Globus pallidus (tissue), 1 donor: ENCODE measurements at places on chromosomes 5 and 9.
A peak's percentile ranks its signal among the peaks of the same experiment; 100 is the strongest.

DNA sequence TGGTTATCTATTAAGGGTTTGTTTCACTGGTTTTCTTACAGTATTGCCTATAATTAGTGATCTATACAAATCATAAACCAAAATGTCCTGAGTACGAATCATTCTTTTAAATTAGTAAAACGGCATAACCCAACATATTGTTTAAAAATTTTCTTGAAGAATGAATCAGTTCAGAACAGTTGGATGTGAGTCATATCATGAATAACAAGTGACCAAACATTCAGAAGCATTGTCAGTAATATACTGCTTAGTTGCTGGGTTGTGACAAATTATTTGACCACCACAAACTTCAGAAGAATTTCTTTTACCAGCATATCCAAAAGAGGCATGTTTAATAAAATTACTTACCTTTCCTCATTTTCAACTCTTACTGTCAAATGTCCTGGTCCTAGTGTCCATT lies 111.2 kb downstream of the UNC13B start:
- DNase-seq: no peak

DNA sequence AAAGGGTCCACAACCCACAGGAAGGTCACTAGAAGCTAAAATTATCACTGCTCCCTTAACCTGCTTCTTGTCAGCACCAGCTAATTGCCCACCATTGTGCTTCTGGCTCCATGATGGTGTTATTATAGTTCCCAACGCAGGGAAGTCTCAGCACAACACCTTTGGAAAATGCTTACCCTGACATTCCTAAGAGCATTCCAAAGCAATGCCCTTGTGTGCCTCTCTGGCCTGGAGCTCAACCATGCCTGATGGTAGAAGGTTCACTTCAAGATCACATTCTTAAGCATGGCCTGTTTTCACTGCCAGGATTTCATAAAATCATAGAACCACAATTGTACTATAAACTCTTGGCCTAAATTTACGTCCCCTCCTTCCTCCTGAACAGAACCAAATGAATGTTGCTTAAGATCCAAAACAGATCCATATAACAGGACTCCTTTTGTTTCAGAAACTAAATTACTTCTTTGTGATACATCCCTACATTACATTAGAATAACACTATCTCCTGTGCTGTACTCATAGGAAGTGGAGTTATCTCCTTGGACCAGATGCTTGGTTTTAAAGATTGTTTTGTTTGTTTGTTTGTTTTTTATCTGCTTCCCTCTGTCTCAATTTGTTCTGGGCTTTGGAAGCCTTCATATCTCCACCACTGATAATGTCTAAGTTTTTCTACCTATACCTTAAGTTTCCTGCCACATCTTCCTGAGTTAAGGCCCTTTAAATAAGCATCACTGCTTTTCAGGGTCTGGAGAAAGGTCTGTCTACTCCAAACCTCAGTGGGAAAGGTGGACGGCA lies 32.1 kb downstream of the ARL15 start:
- DNase-seq: no peak

- no peak for DNase-seq
Measured at GRCh38 chr9:107299437-107299836, 16.4 kb downstream of the RAD23B start.

DNA sequence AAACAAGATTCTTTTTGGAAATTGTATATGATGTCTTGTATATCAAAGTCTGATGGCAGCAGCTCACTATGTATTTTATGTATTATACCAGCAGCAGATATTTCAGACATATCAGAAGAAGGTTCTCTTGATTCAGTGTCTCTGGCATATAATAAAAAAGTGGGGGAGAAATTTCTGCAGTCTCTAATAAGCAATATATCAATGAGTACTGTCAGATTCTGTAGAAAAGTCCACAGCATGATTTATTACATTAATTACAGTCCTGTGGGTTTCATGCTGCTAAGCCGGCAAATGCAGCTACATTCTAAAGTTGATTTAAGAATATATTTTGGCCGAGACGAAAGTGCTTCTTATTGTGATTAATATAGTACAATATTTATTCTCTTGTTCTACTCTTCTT lies 113.1 kb downstream of the KIAA1958 start:
- DNase-seq: no peak

DNA sequence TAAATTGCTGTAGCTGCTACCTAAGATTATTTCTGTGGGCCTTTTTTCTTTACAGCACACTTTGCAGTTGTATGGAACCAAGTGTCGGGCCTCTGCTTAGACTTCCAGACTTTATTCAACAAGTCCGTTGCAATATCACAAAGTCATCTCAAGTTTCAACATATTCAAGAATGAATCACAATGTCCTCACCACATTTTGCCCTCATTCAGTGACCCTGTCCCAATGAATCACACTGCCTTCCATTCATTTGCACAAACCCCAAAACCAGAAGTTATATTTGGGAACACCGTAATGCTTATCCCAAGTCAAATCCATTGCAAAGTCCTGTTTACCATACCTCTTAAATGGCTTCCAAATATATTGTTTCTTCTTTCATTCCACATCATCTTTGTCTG lies 439.6 kb downstream of the CSNK1G3 start:
- DNase-seq: no peak

DNA sequence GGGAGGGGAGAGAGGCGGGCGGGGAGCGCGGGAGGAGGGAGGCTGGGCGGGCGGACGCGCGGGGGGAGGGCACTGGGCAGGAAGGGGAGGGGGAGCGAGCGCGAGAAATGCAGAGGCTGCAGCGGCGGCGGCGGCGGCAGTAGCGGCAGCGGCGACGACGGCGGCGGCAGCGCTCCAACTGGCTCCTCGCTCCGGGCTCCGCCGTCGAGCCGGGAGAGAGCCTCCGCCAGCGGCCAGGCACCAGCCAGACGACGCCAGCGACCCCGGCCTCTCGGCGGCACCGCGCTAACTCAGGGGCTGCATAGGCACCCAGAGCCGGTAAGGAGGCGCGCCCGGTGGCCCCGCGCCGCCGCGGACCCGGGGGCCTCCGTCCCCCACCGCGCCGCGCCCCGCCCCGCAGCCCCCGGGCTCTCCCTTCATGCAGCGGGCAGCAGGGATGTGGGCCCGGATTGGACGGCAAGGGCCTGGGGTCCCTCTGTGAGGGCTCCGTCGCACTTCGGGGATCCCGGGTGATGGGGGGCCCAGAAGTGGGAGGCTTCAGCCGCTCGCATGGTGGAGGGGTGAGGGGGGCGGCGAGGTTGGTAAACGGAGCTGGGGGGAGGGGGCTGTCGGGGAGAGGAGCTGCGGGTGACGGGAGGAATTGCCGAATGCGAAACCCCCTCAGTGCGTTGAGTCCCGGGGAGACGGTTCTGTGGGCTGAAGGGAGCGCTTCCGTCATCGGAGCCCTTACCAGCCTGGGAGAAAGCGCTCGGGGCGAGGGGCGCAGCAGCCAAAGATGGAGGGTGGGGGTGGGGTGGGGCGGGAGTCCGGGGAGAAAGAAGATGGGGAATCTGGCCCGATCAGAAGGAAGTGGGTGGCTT lies at the start of gene BASP1:
Gene BASP1, plus strand, starts transcription at position 139 of the 860 bp plus-strand sequence. CDS start 57,586 bp downstream, outside the sequence.
- peak; percentile 43 for DNase-seq

GRCh38 chr5:54944364-54944763 lies 41.0 kb downstream of the ESM1 start:
- peak; percentile 12 for DNase-seq

DNA sequence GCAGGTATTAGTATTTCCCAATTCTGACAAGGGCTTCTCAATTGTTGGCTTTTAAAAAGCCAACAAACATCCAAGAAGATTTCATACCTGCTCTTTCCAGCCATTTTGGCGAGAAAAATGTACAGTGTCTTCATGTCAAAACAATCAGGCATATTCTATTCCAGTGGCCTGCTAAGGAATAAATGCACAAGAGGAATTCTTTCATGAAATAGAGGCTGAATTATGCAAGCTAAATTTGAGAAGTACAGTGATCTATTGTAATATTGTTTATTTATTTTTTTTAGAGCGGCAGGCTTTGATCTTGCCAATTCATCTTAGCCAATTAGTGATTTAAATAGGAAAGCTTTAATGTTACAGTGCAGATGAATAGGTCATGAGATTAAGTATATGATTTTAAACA lies 49.3 kb downstream of the NLN start:
- DNase-seq: peak; percentile 67

DNA sequence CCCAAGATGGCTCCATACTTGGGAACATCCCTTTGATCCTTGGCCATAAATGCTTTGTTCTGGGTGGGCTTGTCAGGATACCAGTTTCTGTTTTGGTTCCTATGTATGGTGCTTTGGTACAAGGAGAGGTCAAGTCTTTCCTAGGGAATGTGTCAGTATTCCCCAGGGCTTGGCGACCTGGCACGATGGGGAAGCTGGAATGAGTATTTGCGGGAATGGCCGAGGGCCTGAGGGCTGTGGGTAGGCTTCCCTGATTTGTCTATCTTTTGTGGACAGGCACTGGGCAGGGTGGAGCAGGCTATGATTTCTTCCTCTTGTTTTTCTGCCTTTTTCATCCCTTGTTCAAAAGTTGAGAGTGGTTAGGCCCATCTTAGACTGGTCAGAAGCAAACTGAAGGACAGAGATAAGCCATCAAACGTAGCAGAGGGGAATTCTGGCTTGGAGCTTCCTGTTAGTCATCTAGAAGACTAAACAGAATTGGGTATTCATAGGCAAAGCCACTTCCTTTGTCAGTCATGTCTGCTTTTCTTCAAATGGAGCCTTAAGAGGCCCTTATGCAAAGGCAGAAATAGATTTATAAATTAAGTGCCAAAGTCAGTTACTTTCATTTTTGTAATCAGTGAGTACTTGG lies 13.7 kb downstream of the DOCK2 start:
- no peak for DNase-seq

DNA sequence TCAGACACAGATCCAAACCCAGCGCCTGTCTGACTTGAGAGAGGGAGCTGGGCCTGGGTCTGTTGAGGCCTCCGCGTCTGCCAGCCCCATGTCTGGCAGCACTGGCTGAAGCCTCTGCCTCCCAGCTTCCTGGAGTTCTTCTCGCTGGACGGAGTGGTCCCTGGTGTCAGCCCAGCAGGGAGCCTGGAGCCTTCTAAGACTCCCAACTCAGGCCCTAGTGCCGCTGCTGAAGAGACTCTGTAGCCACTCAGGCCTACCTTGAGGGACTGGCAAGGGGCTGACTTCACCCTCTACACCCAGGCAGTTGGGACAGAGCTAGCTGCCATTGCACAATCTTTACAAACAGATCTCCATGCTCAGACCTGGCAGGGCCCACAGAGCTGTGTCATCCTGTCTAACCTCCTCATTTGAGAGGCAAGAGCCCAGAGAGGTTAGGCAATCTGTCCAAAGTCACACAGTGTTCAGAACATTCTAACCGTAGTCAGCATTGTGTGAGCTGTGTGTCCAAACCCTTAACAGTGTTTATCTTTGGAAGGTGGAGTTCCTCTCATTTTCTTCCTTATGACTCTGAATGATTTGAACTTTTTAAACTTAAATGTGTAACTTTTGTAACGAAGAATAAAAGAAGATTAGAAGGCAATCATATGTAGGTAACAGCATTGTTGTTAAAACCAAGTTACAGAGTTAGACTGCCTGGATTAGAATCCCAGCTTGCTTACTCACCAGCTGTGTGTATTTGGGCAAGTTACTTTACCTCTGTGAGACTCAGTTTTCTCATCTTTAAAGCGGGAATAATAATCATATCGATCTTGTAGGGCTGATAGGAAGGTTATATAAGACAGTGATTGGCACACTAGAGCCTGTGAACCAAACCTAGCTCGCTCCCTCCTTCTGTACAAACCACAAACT lies 4.6 kb upstream of the DUSP1 start:
- DNase-seq: no peak

- no peak for DNase-seq
Measured at GRCh38 chr5:131854134-131854533, 57.3 kb upstream of the FNIP1 start.

DNA sequence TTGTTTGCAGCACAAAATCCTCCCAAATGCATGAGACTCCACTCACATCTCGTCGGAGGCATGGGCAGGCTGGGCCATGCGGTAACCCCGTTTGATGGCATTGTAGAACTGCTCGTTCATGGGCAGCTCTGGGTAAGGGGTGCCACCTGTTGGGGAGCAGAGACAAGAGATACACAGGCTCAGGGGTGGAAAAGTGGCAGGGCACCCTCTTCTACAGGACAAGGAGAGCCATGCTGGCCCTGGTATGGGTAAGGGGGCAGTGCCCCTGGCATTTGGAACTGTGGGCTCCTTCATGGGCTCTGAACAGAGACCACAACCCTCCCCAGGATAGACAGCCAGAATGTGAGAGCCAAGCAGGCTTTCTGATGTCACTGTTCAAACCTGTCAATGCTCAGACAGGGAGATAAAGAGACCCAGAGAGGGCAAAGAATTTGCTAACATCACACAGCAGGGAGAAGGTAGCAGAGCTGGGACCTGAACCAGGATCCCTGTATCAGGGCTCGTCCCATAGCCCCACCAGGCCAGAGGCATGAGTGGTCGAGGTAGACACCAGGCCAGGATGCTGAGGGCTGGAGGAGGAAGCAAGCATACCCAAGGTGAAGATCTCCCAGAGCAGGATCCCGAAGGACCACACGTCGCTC lies 33.2 kb upstream of the CSF1R start:
- DNase-seq: no peak

GRCh38 chr9:127172066-127172707 lies 49.8 kb upstream of the ANGPTL2 start:
- no peak for DNase-seq

DNA sequence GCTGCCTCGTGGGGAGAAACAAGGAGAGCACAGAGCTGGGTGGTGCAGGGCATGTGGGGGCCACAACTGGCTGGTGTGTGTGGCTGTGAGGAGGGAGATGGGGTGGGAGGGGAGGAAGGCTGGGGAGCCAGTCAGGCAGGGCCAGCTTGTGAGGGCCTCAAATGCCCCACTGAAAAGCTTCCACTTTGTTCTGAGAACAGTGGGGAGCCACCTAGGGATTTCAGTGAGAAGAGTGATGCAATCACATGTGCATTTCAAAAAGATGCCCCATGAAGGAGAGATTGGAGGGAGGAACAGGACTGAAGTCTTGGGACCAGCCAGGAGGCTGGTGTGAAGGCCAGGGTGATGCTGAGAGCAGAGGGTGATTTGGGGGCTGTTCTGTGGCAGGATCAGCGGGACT lies 1.3 kb downstream of the OR13J1 start:
- no peak for DNase-seq

GRCh38 chr5:9513827-9514226 lies 32.0 kb downstream of the SEMA5A start:
- no peak for DNase-seq

GRCh38 chr9:92735636-92736562 lies 28.7 kb downstream of the BICD2 start:
- no peak for DNase-seq

DNA sequence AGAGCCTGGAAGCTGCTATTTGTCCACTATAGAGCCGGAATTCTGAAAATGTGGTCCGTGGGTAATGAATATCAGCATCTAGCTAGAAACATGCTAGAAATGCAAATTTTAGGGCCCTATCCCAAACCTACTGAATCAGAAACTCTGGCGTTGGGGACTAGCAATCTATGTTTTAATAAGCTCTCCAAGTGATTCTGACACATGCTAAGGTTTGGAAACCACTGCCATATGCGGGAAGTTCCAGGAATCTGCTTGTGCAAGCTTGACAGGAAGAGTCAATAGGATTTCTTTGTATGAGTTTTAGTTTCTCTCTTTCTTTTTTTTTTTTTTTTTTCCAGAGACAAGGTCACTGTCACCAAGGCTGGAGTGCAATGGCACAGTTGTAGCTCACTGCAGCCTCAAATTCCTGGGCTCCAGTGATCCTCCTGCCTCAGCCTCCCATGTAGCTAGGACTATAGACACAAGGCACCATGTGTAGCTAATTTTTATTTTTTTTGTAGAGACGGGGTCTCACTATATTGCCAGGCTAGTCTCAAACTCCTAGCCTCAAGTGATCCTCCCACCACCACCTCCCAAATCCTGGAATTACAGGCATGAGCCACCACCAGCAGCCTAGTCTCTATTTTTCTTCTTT lies 26.4 kb upstream of the CARNMT1 start:
- no peak for DNase-seq

GRCh38 chr5:3217114-3217513 lies 378.5 kb upstream of the IRX1 start:
- DNase-seq: no peak
